NCI-H446 treated with DMSO at 0.1 percent for 48 hours (cell line): ENCODE measurements at places on chromosomes 7 and 10.

DNA sequence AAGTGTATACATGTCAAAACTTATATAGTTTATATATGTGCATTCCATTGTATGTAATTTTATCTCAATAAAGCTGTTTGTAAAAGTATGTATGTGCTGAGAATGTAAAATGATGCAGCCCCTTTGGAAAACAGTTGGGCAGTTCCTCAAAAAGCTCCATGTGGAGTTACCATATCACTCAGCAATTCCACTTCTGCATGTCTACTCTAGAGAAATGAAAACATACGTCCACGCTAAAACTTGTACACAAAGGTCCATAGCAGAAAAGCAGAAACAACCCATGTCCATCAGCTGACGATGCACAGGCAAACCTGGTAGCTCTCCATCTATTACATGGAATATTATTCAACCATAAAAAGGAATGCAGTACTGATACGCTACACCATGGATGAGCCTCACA, 8.3 kb upstream of the RGS10 start:
- no peak for DNase-seq

DNA sequence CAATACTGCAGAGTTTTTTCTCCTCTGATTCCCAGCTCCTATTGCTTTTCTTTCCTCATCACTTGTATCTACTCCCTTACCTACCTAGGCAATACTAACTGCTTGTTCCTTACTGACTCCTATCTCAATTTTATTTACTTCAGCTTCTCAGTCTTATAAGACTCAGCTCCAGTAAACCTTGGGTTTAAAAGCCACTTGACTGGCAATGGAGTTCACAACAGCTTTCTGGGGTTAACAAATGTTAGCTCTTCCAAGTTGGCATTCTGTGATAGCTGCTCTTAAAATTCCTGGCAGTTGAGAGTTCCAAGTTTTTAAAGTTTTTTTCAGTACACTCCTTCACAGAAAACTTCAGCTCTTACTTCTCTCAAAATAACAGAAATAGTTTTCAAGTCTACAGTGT, 14.2 kb downstream of the ATAD1 start:
- no peak for DNase-seq

GRCh38 chr7:30178748-30179436, 44.1 kb downstream of the MTURN start:
- no peak for DNase-seq

- DNase-seq: no peak
These were observed 112.8 kb downstream of the LARP4B start for GRCh38 chr10:818526-819220.

DNA sequence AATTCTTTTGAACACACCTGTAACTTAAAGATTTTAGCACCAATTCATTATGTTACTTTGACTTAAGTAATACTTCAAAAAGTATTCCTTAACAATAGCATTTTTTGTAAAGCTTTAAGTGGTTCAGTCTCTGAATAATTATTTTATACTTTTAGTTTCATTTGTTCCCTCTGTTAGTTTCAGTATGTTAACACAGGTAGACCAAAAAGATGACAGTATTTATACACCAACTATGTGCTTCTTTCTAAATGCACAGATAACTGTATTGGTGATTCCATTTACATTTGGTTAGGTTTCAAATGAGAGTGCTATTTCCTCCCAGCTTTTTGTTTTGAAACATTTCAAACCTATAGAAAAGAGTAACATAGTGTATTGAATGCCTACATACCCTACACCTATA, 14.0 kb downstream of the RALA start:
- DNase-seq: no peak
